ENCODE measurements at places on chromosomes 3 and 15.
A peak's percentile ranks its signal among the peaks of the same experiment; 100 is the strongest.

GRCh38 chr3:4270720-4271119 lies 32.4 kb upstream of the SETMAR start:
- no peak for DNase-seq

GRCh38 chr15:26943866-26944265 lies 27.1 kb upstream of the GABRG3 start:
- DNase-seq: no peak

DNA sequence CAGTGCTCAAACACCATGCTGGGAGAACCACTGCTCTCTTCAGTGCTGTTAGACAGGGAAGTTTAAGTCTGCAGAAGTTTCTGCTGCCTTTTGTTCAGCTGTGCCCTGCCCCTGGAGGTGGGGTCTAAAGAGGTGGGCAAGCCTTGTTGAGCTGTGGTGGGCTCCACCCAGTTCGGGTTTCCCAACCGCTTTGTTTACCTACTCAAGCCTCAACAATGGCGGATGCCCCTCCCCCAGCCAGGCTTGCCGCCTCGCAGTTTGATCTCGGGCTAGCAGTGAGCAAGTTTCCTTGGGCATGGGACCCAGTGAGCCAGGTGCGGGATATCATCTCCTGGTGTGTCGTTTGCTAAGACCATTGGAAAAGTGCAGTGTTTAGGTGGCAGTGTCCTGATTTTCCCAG lies 670.2 kb upstream of the ALCAM start:
- no peak for DNase-seq

DNA sequence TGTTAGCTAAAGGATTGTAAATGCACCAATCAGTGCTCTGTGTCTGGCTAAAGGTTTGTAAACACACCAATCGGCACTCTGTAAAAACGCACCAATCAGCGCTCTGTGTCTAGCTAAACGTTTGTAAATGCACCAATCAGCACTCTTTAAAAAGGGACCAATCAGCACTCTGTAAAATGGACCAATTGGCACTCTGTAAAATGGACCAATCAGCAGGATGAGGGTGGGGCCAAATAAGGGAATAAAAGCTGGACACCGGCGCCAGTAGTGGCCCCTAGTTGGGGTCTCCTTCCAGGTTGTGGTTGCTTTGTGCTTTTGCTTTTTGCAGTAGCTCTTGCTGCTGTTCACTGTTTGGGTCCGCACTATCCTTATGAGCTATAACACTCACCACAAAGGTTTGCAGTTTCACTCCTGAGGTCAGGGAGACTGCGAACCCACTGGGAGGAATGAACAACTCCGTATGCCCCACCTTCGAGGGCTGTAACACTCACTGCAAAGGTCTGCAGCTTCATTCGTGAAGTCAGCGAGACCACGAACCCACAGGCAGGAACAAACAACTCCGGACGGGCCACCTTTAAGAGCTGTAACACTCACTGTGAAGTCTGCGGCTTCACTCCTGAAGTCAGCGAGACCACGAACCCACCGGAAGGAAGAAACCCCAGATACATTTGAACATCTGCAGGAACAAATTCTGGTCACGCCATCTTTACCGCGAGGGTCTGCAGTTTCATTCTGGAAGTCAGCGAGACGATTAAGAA lies 1.1 kb upstream of the SUCLG2 start:
- peak; percentile 22 for DNase-seq

- no peak for DNase-seq
These were observed 325.0 kb upstream of the CNTN4 start for GRCh38 chr3:1773679-1774078.

- no peak for DNase-seq
These were observed 64.2 kb upstream of the CFAP161 start for GRCh38 chr15:81069909-81070308.

DNA sequence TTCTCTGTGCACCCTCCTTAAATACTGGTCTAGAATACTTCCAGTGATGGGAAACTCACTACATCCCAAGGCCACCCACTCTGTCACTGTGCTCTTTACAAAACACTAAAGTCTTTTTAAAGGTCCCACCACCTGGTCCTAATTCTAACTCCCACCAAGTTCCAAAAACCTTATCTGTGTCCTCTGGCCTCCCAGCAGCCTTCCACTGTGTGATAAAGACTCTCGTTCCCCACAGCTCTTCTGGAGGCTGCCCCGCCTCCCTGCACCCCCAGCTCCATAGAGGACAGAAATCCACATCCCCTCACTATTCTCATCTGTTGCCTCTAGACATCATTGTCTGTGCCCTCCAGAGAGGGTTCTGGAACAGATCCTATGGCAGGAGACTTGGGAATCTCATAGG lies 276.4 kb downstream of the FAM43A start:
- no peak for DNase-seq

DNA sequence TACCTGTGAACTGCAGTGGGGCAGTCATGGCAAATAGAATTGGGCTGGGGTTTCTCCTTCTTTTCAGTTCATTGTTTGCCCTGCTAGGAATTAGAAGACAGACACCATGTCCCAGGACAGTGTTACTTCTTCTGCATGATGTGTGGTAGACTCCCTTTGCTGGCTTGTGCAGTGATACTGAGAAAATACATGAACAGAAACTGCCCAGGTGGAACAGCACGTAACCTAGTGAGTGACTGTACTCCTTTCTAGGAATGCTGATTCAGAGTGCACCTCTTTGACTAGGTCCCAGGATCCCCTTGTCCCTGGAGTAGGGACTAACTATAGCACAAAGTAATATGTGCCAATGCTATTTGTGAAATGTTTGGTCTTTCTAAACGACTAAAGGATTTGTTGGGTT lies 10.7 kb upstream of the SLC22A13 start:
- DNase-seq: no peak

- DNase-seq: no peak
These were observed 808 bp downstream of the BCL6 start for GRCh38 chr3:187744169-187745151.

GRCh38 chr3:132679911-132680310 lies 19.8 kb downstream of the UBA5 start:
- no peak for DNase-seq

GRCh38 chr3:12620305-12620704 lies 43.6 kb downstream of the RAF1 start:
- DNase-seq: no peak

- DNase-seq: no peak
These were observed 870.2 kb downstream of the SI start for GRCh38 chr3:164208048-164208447.

DNA sequence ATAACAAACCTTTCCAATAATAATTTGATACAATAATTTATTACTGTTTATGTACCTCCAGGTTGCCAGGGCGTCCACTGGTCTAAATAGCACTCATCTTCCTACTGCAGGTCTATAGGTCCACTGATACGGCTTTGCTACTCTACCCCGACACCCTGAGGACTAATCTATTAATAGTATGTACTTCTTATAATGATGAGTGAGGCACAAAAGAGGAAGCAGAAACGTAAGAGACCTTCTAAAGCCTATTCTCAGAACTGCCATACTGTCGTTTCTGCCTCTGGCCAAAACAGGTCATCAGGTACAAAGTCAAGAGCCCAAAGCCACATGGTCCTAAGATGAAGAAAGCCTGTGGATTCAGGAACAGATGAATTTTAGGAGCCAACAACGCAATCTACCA lies 163.2 kb upstream of the GRM7 start:
- DNase-seq: no peak

DNA sequence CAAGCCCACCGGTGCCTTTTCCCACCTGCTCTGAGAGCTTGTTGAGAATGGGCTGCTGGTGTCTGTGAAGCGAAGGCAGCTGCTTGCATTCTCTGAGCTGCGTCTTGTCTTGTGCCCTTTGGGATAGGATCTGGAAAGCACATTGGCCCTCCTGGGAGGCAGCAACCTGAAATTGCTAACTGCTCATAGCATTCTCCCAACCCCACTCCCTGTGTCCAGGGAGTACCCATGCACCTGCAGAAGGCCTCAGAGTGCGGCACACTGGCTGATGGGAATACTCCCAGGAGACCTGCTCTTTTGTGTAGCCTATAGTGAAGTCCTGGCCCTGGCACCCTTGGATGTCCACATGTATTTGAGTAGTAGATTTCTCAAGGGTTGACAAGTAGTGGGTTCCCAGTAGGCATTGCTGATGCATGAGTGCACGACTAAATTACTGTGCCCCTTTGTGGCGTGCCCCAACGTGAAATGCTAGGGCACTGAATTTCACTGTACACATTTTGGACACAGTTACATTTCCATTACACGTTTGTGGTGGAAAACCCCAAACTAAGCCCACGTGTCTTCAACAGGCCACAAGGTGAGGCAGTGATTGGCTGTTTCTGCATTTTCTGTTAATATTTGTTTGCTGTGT lies 3.7 kb downstream of the EPHB1 start:
- no peak for DNase-seq

- no peak for DNase-seq
These were observed 24.1 kb upstream of the SACM1L start for GRCh38 chr3:45665101-45665572.

DNA sequence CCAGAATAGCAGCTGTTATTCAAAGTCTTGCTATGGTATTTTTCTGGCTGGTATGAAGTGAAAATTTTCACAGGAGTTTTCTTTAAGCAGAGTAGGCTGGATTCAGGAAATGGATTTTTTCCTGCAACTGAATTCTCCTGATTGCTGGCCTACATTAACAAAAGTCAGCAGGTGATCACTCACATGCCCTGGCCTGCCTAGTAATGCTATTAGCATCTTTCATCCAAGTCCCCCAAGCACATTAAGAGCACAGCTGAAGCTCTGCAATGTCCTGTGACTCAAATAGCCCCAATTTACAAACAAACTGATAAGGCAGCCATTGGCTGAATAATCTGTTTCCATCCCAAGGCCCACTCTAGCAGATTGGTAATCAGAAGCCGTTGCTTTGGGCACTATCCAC lies 688.3 kb upstream of the LMCD1 start:
- no peak for DNase-seq

- DNase-seq: no peak
These were observed 9.0 kb downstream of the SSUH2 start for GRCh38 chr3:8635631-8636030.

DNA sequence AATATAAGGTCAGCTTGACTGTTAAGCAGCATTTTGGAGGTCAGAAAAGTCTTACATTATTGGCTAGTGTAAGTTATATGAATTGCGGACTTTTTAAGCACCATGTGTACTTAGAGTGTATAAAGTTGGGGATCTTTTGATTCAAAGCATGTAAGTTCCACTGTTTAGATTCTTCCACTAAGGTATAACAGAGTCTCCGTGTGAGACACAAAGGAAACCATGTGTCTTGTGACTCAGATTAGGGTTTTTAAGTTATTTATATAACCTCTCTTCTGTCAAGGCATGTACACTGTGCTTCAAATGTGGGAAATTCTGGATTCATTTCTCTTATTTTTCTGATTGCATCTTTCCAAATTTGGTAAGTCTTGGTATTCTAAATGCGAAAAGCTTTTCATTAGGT lies 143.5 kb upstream of the SOX2 start:
- DNase-seq: no peak

DNA sequence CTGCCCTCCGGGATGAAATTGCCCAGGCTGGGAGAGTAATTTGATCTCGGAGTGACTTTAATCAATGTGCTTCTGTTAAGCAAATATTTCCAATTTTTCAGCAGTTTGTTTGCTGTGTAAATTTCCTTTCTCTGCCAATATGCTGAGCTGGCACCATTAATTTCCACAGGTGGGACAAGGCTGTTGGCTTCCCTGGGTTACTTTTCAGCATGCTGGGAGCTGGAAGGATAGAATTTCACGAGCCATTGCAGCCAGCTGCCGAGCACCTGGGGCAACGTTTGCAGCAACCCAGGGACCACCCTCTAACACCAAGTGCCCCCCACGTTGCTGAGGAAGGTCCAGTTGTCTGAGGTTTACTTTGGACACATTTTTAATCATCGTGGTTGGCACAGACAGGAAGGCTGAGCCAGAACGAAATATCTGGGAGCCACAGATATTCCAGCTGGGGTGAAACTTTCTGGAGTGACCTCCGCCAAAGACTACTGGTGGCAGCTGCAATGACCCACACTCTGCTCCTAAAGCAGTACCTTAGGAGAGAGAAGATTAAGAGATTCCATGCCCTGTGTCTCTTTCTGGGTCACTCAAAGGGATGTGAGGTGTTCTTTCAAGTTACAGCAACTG lies 293.3 kb upstream of the RGMA start:
- DNase-seq: no peak

GRCh38 chr15:79015416-79015815 lies 70.6 kb upstream of the CTSH start:
- DNase-seq: no peak

DNA sequence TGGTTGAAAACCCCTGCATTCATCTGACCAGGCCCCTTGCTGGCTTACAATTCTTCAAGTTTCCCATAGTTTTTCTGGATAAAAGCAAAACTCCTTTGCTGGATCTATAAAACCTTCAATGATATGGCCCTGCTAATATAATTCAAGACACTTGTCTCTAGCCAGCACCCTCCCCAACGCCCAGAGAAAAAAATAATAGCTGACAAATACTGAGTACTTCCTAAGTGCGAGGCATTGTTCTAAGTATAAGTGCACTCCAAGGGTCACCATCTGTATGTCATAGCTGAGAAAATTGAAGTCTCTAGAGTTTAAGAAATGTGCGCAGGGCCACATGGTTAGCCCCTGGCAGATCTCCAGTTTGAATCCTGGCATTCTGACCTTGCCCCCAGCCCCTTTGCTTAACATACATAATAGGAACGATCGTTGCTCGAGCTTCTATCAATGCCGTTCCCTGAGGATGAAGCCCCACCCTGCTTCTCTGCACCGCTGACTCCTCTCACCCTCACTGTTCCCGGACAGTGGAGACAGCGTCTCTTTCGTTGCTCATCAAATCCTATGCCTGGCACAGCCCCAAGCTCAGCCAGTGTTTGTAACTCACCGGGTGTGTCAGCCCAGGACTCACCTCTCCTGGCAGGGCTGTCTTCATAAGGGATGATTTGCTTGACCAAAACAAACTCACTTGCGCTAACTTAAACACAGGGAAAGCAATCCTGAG lies 377.1 kb upstream of the PROK2 start:
- no peak for DNase-seq

- no peak for DNase-seq
These were observed 30.2 kb upstream of the SLCO2A1 start for GRCh38 chr3:134059671-134060560.

- DNase-seq: no peak
These were observed 180.4 kb downstream of the DIPK2A start for GRCh38 chr3:144151983-144152382.

DNA sequence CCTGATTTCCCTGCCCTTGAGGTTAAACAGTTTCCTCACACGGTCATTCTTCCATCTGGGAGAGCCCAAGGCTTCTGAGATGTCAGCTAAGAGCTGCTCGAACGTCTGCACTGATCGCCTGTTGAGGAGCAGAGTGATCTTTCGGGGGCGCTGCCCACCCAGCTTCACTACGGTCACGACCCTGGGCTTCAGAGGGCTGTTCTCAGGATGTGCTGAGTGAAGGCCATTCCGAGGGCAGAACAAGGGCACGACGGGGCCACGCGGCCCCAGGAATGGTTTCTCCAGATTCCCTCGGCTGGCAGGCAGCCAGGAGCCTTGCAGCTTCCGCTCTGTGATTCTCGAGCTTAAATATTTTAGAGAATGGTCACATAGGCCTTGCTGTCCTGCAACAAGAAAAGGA lies 25.7 kb downstream of the DCLK3 start:
- no peak for DNase-seq

GRCh38 chr3:54353546-54353945 lies 231.2 kb downstream of the CACNA2D3 start:
- DNase-seq: no peak

GRCh38 chr3:100402256-100402655 lies 917 bp downstream of the LNP1 start:
- DNase-seq: no peak

Data from stimulated activated CD4-positive, alpha-beta T cell treated with anti-CD3 and anti-CD28 coated beads, TNF-alpha, amount 100 ng/mL, for 1 hour (primary cell).